ENCODE measurements at places on chromosomes 2 and 18.

DNA sequence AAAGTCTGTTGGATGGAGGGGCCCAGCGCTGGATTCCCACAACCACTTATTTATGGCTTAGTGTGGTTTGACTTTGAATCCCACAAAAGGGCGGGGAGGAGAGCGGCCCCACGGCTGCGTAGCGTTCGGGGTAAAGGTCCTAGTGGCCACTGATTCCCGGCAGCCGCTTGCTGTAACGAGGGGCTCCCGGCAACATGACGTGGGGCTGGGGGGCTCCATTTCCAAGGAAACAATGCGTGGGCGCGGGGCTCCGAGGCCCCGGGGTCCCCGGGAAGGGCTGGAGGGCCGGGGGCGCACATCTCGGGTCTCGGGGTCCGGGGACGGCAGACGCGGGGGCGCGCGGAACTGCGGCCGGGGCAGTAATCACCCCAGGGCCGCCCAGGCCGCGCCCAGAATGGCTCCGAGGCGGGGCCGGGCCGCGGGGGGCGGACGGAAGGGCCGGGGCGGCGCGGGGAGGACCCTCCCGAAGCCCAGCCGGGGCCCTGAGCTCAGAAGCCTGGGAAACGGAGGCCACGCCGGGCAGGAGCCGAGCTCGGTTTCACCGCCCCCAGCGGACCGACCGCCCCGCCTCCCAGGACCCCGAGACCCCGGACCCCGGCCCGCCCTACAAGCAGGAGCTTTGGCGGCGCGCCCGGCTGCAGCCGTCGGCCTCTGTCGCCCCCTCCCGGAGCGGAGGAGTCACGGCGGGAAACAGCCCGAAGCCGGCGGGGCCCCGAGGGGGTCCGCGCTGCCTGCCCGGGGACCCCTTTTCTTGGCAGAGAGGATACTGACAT is 11.9 kb upstream of the MLPH start:
- DNase-seq = peak; percentile 52

- no peak for DNase-seq
Measured at GRCh38 chr18:394987-395362, 105.5 kb downstream of the COLEC12 start.

- no peak for DNase-seq
Measured at GRCh38 chr2:78861546-78861945, 164.0 kb upstream of the REG3G start.

GRCh38 chr2:234291765-234292204 is 205.1 kb downstream of the ARL4C start:
- no peak for DNase-seq

DNA sequence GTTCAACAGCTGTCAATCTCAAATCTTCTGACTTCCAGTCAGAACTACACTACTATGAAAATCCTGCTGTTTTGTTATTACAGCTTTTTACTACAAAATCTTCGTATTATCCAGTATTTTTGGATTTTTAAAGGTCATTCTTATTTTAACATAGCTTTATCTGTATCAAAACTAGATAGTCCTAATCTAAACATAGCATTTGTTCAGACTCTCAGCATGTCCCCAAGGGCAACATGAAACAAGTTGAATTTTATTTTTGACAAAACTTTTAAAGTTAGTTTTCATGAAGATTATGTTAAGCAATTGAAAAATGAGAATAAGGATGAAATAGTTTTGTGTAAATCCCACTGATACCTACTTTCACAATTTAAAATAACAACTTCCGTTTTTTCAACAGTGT is 48.1 kb downstream of the PDE1A start:
- no peak for DNase-seq

GRCh38 chr18:9596843-9597526 is 17.4 kb downstream of the PPP4R1 start:
- no peak for DNase-seq

- DNase-seq = no peak
Measured at GRCh38 chr2:19256121-19256601, 102.3 kb downstream of the OSR1 start.

All from stimulated activated CD8-positive, alpha-beta memory T cell treated with anti-CD3 and anti-CD28 coated beads, Interleukin-7, amount 100 ng/mL, for 24 hours (primary cell).